Glomerular endothelial cell (primary cell): ENCODE measurements at places on chromosomes 11 and 22.

GRCh38 chr11:64850979-64851567 is 6.6 kb upstream of the CDC42BPG start:
- no peak for DNase-seq

- DNase-seq = no peak
Observed at GRCh38 chr11:12668166-12668565, 6.1 kb upstream of the TEAD1 start.

DNA sequence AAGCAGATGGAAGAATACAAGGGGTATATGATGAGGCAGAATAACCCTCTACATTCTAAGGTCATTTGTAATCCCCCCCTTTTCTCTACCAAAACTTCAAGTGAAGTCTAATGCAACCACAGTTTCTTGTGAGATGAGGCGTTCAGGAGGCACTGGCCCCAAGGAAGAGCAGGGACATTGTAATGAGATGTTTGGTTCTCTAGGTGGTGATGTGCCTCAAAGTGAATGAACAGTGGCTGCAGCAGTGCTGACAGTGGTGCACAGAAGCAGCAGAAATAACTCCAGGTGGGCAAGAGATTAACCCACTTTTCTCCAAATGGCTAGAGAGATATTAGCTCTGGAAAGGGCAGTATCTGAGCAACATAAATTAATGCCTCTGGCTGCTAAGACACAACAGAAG is 33.8 kb downstream of the PDGFD start:
- DNase-seq = no peak

DNA sequence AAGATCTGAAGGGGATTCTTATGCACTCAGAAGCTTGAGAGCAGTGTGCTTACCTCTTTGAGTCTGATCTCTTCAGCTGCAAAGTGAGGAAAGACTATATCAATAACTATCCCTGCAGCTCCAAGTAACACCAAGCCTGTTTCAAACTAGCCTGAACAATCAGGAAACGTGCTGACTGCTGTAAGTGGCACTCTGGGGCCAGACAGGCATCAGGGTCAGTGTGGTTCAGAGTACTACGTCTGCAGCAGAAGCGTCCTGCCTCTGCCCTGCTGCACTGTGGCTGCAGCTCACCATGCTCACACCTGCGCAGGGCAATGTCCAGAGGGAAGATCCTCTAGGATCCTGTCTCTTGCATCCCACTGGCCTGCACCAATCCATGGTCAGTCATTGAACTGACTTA is 25.5 kb upstream of the LINC01488 start:
- no peak for DNase-seq

DNA sequence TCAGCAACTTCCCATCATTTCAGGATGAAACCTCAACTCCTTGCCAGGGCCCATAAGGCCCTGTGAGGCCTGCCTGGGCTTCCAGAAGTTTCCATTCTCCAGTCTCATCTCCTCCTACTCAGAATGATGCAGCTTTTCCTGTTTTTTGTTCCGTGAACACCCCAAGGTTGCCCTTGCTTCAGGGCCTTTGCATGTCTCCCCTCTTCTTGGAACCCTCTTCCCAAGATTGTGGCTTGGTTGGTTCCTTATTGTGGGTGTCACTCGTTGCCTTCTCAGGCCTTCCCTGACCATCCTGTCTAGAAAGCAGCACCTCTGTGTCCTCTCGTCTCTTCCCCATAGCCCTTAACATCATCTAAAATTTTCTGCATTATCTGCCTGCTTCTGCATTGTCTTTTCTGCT is 23.2 kb upstream of the YWHAH start:
- DNase-seq = no peak

DNA sequence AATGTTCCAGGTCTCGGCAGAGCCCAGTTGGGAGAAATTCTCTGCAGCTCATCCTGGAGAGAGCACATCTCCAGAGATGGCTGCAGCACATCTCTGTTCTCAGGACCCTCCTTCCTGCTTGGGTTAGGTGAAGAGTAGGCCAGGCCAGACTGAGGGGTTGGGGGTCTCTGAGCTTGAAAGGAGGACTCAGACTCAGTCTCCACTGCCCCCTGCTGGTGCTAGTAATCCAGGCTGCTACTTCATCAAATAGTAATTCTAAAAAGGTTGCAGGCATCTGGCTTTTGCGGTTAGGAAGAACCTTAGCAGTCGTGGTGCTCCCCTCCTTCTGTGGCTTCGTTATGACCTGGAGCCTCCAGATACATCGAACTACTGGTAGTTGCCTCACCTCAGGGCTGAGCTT is 9.7 kb downstream of the TUB start:
- DNase-seq = peak; percentile 12

DNA sequence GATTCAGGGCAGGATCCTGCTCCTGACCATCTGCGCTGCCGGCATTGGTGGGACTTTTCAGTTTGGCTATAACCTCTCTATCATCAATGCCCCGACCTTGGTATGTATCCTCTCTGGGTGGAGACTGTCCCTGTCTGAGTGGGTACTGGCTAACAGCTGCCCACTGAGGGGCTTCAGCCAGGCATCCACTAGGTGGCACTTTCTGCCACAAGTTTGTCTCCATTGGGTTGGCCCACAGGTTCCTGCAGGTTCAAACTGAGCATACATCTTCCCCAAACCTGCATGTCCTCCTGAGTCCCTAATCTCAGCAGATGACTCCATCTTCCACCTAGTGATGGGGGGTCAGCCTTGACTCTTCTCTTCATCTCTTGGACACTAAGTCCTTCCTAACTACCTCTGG is 4.4 kb downstream of the SLC2A11 start:
- DNase-seq = no peak

DNA sequence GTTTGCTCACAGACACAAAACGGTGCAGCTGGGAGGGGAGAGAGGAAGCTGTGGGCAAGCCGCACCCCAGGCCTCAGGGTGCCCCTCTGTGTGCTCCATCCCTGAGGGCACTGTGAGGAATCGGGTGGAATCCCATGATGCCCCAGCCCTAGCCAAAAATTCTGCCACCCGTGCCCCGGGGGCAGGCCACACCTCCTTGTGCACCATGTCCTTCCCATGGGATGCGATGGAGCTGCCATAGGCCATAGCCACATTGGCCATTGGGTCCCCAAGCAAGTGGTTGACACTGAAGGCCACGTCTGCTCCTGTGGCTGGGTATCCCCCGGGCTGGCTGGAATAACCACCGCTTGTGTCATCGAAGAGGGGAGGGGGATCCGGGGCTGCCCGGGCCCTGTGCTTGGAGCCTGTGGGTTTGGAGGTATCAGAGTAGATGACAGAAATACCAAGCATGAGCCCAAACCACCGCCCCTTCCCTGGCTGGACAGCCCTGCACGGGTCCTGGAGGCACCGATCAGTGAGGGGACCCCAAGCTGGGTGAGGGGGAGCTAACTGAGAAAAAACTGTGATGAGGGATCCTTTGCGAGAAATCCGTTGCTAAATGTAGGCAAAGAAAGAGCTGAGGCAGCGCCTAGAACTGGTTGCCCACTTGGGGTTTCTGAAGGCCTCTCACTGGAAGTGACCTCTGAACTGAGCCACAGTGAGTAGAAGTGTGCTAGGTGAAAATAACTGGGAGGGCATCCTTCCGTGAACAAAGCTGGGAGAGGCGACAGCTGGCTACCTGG is 863 bp downstream of the YIF1A start:
- no peak for DNase-seq

DNA sequence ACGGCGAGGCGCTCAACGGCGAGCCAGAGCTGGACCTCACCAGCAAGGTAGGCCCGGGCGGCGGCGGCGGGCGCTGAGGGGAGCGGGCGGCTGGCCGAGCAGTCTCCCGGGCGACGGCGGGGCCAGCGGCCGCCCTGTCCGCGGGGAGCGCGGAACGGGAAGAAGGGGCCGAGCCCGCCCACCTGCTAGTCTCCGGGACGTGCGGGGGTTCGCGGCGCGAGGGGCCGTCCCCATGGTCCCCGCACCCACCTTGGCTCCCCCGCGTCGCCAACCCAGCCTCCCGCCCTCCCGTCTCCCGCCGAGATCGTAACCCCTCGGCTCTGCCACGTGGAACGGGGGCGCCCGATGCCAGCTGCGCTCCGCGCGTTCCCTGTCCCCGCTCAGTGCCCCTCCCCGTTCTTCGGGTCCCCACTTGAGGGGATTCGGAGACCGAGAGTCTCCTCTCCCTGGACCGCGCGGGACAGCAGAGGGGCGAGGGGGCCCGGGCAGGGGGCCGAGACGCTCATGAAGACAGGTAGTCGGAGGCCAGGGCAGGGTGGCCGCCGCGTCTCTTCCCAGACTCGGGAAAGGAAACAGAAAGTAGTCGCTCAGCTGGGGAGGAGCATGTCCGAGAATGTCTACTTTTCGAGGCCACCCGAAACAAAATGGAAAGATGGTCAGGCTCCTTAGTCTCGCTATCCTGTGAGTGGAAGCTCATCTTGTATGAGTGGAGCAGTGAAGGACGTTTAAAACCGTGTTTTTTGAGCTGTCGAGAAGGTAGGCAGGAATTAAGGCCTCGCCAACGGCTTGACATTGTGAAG is 557 bp downstream of the GTPBP1 start:
- no peak for DNase-seq

DNA sequence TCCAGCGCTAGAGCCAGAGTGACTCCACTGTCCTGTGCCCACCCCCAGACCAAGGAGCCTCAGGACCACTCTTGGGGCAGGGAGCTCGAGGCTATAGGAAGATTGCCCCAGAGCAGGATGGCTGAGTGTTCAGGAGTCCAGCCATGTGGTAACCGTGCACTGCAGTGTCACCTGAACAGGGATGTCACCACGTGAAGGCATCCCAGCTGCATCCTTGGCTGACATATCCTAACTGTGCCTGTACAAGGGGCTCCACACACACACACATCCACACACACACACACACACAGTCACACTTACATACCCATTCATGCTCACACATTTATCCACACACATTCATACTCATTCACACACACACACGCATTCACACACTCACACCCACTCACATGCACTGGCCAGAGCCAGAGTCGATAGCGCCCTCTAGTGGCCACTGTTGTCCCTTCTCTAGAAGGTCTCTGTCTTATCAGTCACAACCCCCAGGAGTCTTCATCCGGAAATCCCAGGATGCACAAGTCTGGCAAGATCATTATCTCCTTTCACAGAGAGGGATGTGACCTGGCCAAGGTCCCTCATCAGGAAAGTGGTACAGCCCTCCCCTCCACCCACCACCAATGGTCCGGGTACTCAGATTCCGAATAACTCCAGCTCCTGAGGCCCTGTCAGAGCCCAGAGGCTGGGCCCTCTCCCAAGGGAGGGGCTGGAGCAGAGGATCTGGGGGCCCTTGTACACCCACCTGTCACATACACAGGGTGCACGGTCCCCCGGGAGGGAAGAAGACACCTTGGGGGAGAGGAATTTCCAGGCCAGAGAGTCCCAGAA is 55.1 kb downstream of the IGLL5 start:
- DNase-seq = peak; percentile 20

- peak; percentile 50 for DNase-seq
Observed at GRCh38 chr11:65169164-65169641, 830 bp upstream of the SPDYC start.

DNA sequence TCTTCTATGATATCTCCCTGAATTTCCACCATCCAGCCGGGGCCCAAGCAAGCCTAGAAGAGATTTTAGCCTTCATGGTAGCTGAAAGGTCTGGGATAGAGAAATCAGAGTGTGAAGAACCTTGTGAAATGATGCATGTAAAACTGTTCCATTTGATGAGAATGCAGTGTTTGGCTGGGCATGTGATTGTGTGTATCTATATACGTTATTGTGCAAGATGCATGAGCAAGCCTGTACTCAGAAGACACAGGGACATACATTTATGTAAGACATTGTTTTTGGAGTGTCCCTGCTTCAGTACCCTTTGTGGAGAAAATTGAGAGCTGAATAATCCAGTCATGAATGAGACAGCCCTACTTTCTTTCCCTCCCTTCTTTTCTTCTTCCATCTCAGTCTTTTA is 15.2 kb upstream of the OR52K2 start:
- DNase-seq = no peak

GRCh38 chr22:35531676-35532075 is 9.0 kb upstream of the RASD2 start:
- DNase-seq = no peak

DNA sequence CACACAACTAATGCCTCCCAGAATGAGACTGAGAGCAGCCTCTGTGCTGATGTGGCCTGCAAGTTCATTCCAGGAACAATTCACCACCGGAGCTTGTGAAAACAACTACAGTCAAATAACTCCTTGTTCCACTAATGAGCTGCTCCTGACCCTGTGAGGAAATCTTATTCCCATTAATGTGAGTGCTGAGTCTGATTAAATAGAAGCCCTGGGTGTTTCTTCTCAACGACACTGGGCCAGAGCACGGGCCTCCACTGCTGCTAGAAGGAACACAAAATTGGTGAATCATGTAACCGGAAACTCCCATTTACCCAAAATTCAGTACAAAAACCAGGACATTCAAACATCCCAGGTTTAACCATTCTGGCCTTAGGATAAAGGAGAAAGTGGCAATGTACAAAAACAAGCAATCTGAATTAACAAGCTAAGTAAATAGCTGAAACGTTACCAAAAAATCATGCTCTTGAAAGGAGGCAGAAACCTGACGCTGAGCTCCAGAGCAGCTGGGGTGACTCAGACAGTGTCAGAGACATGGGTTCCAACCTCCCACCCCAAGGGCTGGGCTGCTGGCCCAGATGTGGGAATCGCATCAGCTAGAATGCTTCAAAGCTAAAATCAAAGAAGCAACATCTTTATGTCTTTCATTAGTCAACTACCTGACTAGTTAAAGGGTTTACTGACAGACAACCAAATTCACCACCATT is 26.7 kb downstream of the SERGEF start:
- no peak for DNase-seq

DNA sequence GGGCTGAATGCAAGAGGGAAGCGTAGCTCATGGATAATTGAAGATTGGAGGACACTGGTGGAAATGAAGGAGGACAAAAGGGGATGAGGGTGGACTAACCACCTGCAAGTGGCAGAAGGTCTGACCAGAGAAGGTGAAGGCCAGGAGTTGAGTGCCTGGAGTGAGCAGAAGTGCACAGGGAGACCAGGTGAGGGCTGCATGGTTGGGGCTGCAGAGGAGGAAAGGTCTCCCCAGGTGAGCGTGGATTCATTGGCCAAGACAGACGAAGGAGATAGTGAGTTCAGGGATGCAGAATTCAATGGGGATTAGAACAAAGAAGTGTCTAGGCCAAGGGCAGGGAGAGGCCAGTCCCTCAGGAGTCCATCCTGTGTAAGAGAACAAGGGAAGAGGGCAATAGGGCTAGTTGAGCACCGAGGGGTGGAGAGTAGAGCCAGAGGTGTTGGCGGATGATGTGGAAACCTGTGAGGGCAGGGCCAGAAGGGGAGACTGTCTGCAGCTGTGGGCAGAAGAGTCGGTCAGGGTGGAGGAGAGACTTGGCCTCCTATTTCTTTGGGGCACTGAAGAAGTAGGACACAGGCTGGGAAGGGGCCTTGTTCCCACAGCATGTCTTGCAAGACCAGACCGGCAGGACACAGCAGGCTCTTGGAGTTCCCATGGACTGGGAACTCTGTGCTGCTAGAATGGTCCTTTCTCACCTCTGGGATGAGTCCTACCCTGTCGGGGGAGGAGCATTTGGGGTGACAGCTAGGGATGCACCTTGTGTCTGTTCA is 6.7 kb downstream of the TRIM29 start:
- DNase-seq = no peak

GRCh38 chr11:111776398-111777093 is 10.4 kb upstream of the PPP2R1B start:
- no peak for DNase-seq

- no peak for DNase-seq
Observed at GRCh38 chr11:83655976-83656375, 369.8 kb upstream of the CCDC90B start.
